Stimulated activated CD4-positive, alpha-beta T cell treated with anti-CD3 and anti-CD28 coated beads, Interleukin-4, amount 100 ng/mL, for 48 hours (primary cell): ENCODE measurements at places on chromosomes 12 and 14.

GRCh38 chr14:72557671-72558070 is 336.2 kb downstream of the DPF3 start:
- no peak for DNase-seq

GRCh38 chr14:86129426-86129825 is 599.5 kb downstream of the FLRT2 start:
- no peak for DNase-seq

DNA sequence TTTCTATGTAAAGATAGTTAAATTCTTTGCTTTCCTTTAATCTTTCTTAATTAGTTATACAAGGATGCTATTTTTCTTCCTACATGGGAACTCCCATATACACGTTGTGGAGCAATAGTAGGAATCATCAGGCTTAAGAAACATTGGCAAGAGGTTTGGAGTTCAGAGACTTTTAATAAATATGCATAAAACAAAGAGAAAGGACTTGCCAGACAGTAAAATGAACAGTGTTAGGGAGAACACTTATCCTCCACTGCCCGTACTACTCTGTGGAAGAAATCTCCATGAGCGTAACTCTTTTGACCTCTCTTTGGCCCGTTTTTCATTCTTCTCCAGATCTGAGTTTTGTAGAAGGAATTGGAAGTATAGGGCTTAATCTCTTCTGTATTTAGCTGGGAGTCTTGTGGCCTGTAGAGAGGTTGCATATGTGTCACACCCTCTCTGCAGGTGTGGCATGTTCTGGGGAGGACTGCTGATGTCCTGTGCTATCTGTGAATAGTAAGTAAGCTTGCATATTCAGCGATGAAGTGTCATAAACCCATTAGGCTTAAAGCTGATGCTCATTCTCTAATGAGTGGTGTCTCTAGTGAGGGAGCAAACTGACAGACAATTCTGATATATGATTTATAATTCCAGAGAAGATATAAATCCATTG is 455.4 kb upstream of the FAR2 start:
- DNase-seq, result no peak

DNA sequence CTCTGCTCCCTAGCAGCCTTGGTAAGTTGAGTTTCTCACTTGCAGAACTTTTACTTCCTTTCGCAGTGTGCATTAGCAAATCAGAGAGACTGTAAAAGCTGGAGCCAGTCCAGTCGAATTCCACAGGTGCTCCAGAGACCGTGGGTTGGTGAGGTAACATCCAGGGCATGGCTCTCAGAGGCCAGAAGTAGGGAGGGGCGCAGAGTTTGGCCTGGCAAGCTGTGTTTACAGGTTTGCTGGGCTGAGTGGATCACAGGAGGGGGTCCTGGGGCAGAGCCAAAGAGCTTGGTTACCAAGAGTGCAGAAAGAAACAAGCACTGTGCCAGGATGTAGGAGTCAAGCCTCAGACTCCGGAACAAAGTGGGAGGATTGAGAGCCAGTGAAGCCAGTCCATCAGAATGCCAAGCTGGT is 10.2 kb upstream of the BHLHE41 start:
- no peak for DNase-seq

DNA sequence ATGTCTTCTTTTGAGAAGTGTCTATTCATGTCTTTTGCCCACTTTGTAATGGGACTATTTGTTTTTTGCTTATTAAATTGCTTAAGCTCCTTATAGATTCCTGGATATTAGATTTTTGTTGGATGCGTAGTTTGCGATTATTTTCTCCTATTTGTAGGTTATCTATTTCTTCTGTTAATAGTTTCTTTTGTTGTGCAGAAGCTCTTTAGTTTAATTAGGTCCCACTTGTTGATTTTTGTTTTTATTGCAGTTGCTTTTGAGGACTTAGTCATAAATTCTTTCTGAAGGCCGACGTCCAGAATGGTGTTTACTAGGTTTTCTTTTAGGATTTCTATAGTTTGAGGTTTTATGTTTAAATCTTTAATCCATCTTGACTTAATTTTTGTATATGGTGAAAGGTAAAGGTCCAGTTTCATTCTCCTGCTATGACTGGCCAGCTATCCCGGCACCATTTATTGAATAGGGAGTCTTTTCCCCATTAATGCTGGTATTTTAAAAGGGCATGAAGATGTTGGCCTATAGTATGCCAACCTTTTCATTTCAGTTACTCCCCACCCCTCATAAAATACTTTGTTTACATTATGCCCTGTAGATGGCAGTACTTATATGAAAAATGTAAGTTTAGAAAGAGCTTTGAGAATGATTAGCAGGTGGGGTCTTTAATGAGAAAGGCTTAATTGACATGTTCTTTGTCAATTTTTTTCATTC is 62.9 kb upstream of the PSMA6 start:
- no peak for DNase-seq

DNA sequence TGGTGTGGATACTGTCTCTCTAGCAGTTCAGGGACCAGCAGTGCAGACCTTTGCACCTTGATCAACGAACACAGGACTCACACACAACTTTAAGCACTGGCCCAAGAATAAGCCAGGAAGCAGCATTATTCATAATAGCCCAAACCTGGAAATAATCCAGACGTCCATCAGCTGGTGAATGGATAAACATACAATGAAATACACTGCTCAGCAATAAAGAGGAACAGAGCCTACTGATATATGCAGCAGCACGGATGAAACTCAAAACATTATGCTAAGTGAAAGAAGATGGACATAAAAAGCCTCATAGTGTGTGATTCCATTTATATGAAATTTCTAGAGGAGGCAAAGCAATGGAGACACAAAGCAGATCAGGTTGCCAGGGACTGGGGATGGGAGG is 303.9 kb upstream of the FKBP4 start:
- DNase-seq, result no peak

DNA sequence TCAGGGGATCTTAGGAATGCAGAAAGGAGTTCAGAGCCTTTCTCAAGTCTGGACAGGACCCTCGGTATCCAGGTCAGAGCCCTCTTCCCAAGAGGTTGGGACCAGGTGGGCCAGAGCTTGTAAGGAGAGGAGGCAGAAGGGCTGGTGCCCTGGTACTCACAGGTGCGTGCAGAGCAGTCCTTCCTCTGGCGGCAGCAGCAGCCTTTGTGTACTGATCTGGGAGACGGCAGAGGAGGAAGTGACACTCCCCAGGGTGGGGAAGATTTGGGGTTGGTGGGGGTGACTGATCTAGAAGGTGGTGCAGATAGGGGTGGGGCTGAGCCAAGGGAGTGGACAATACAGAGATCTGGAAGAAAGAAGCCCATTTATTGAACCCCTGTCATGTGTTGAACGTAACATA is at the start of gene ITGB7:
Gene ITGB7, minus strand, starts transcription at position 210 of the 400 bp plus-strand sequence. CDS start 6,808 bp downstream, outside the sequence.
- DNase-seq, result peak; percentile 57

DNA sequence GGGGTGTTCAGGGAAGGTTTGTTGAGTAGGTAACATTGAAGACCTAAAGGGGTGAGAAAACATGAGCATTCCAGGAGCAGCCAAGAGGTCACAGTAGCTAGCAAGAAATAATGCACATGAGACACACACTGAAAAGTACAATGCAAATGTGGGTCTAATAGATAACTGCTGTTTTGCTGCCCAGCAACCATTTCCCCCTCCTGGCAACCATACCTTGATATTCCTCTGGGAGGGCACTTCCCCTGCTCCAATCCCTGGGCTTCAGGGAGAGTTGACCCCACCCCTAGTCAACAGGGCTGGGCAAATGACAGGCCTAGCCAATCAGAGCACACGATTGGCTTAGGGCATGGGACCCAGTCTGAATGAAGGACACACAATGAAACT is 8.5 kb upstream of the ACTN1 start:
- DNase-seq, result no peak

- DNase-seq, result no peak
Measured at GRCh38 chr12:27820564-27820963, 40.5 kb upstream of the MANSC4 start.

GRCh38 chr12:87332987-87333726 is 696.0 kb downstream of the C12orf50 start:
- DNase-seq, result no peak

GRCh38 chr12:48938805-48939204 is 13.5 kb upstream of the FKBP11 start:
- no peak for DNase-seq

DNA sequence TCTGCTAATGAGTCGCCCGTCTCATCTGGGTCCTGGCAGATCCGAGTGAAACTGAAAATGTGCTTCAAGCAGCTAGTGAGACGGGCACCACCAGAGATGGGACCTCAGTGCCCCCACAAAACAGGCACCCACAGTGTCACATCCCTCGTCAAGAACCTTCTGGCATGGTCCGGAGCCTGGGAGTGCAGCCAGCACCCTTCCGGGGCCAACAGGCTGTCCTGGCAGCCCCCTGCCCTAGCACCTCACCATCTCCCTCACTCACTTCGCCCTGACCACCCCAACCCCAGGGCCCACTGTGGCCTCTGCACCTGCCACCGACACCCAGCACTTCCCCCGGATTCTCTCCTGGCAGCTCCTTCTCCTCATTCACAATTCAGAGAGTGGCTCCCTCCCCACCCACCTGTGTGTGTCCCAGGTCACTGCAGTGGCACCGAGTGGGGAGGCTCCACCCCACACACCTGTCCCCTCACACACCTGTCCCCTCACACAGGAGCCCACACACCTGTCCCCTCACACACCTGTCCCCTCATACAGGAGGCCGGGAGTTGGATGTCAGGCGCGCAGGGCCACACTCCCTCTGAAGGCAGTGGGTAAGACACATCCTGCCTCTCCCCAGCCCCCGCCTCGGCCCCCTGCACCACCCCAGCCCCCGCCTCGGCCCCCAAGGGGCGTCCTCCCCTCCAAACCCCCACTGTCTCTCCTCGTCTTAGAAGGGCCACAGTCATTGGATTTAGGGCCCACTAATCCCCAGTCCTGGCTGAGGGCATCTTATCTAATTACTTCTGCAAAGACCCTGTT is 7.9 kb downstream of the GALNT9 start:
- DNase-seq, result no peak

DNA sequence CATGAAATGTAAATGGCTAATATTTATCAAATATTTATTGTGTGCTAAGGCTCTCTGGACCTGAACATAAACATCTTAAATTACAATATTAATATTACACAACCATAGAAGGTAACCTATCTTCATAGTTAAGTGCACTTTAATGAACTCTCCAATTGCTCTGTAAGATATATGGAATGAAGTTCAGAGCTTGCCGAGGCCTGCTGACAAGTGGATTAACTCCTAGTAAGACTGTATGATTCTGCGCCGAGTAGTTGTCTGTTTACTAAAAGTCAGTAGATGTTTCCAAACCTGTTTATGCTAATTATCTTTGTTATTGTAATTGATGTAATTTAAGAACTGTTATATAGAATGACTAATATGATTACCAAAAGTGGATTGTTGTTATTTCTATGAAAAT is 77.2 kb downstream of the PTPRR start:
- DNase-seq, result no peak

- no peak for DNase-seq
Measured at GRCh38 chr12:43098071-43098470, 453.9 kb downstream of the ADAMTS20 start.

DNA sequence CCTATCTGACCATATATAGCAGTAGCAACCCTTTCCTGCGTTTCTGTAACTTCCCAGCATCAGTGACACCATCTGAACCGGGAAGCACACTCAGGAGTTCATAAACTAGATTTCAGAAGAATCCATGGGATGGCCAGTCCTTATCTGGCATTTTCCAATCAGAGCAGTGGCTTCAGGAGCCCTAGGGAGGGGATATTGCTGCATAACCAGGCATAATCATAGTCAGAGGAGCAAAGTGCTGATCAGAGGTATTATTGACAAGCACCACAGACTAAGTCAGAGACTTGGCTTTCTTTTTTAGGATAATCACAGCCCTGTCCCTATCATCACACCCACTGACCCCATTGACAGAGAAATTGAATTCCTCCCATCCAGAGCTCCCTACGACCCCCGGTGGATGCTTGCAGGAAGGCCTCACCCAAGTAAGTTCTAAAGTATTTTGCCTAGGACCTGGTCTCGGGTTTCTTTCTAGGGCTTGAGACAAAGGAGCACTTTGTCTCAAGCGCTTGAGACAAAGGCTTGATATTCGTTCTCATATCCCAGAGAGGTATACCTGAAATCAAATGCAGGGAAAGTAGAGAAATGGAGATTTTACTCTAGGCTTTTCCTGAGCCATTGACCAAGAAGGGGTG is 55.1 kb downstream of the FOXN4 start:
- no peak for DNase-seq

DNA sequence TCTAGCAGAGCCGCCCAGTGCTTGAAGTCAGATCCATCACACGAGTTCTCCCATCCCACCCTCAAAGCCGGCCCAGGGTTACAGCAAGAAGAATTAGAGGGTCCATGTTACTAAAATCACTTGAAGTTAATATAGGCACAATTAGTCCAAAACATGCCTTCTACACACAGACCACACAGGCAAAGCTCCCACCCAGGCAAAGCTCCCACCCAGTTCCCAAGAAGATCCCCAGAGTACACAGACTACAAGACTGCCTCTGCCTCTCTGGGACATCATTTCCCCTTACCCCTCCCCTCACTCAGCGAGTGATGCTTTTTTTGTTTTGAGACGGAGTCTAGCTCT is 3.3 kb downstream of the GLI1 start:
- DNase-seq, result no peak

DNA sequence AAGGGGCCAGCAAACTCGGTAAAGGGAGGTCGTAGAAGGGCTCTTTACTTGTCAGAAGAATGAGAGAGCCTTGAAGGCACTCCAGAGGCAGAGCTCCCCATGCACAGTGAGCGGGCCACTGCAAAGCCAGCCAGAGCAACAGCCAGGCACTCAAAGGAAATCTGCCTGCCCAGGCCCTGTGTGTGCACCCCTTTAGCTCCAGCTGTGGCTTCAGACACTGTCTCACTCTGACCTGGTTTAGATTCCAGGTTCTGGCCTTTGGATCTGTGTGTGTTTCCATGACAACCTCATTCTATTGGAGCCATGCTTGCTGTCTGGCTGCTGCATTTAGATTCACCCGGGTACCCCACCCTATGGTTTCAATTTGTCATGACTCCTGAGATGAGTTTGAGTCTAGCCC is 170.3 kb downstream of the CAPZA3 start:
- DNase-seq, result no peak

DNA sequence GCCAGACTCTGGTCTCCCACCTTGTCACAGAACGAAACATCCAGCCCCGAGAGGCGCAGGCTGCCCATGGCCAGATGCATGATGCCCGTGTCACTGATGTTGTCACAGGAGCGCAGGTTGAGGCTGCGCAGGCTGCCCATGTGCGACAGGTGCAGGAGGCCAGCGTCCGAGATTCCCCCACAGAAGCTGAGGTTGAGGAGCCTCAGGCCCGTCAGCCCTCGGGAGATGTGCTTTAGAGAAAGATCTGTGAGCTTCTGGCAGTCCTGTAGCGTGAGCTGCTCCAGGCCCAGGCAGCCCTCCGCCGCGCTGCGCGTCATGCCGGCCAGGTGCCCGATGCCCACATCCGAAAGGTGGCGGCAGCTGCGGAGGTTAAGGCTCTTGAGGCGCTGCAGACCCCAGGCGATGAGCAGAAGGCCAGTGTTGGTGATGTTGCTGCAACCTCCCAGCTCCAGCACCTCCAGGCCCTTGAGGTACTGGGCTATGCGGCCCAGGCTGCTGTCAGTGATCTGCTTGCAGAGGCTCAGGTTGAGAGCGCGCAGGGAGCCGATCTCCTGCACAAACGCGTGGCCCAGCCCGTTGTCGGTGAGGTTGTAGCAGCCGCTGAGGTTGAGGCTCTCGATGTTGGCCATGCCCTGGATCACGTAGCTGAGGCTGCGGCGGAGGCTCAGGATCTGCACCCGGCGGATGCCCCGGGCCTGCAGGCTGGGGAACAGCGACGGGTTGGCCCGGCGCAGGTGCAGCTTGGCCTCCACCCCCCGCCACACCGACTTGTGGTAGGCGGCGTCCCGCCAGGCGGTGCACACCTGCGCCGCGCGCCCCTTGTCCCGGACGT is 991 bp downstream of the FBXL14 start:
- DNase-seq, result peak; percentile 30
